Articular chondrocyte of knee joint (primary cell): ENCODE measurements at places on chromosomes 2 and 18. TPM values are rescaled to one million over a fixed set of nuclear protein-coding genes. Genes with fewer than 3 reads are reported as not detected.

KYNU gene
- 8.8 and 26.7 TPM in 2 replicates for total RNA-seq

CNDP1 gene
- 0.11 and 0.26 TPM in 2 replicates for total RNA-seq

RND3 gene
- total RNA-seq = 497 and 586 TPM in 2 replicates

OTOS gene
- not detected in 2 replicates for total RNA-seq

IRS1 gene
- total RNA-seq = 31.0 and 33.8 TPM in 2 replicates

IKZF2 gene
- total RNA-seq = 6.8 and 10.6 TPM in 2 replicates

TNFAIP6 gene
- total RNA-seq = 142 and 572 TPM in 2 replicates

TMEM131 gene
- 39.5 and 40.4 TPM in 2 replicates for total RNA-seq

CCDC141 gene
- total RNA-seq = 0.11 and 0.39 TPM in 2 replicates

LOXHD1 gene
- total RNA-seq = not detected in 2 replicates

ABCA12 gene
- total RNA-seq = under 0.01 and 0.11 TPM in 2 replicates

MTHFD2 gene
- total RNA-seq = 117 and 136 TPM in 2 replicates

CHRNG gene
- not detected in 2 replicates for total RNA-seq

GLI2 gene
- 3.5 and 7.8 TPM in 2 replicates for total RNA-seq

SLC8A1 gene
- 123 and 139 TPM in 2 replicates for total RNA-seq

NCKAP5 gene
- 0.13 and 0.22 TPM in 2 replicates for total RNA-seq

CAPN14 gene
- 0.11 and 0.13 TPM in 2 replicates for total RNA-seq

DHRS9 gene
- not detected in 2 replicates for total RNA-seq

RNF103 gene
- 40.4 and 40.9 TPM in 2 replicates for total RNA-seq

SNED1 gene
- 52.8 and 59.3 TPM in 2 replicates for total RNA-seq

SALL3 gene
- not detected in 2 replicates for total RNA-seq

MC4R gene
- total RNA-seq = not detected in 2 replicates

CXCR4 gene
- total RNA-seq = 0.13 and 0.22 TPM in 2 replicates

RAB27B gene
- 9.9 and 27.6 TPM in 2 replicates for total RNA-seq

CNRIP1 gene
- 70.9 and 77.6 TPM in 2 replicates for total RNA-seq
